ENCODE measurements at places on chromosomes 7 and 10.

GRCh38 chr7:20114468-20114867, 102.7 kb downstream of the MACC1 start:
- no peak for DNase-seq

DNA sequence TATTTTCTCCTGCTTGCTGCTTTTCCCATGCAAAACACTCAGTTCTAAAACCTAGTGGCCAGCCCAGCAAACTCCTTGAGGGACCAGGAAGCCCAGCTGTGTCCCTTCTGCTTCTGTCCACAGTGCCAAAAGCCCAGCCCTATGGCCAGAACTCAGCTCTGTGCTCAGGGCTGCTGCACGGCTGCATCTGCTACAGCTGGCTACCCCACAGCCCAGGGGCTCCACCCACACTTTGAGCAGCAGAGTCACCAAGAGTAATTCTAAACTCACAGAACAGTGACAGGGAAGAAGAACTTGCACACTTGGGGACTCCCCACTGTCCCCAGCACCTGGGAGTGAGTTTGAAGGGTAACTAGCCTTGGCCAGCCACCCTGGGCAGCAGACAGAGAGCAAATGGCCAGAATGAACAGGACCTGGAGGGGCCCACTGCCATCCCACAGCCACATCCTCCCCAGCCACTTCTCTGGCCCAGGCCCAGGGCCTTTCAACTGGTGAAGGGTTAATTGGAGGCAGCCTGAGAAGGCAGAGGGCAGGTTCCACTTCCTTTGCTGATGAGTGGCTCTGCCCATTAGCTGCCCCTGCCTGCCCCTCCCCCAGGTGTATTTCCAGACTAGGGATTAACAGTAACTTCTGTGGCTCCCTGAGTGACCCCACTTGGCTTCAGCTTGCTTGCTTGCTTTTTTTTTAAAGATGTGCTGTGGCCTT, 28.1 kb upstream of the TRIM8 start:
- no peak for DNase-seq

DNA sequence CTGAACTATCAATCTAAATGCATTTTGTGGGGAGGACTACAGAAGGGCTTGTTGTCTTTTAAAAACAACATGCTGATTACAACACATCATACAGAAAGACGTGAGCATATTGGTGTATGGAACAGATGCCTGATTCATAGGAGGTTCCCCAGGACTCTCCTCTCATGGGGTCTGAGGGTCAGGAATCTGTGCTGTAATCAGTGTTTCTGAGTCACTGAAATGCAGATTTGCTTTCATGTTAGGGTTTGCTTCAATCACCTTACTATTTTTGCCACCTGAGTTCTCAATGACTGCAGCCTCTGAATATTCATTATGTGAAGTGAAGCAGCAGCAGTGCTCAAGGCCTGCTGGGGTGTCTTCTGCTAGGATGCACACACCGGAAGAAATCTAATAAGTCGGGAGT, 550 bp upstream of the ANK3 start:
- DNase-seq: no peak

DNA sequence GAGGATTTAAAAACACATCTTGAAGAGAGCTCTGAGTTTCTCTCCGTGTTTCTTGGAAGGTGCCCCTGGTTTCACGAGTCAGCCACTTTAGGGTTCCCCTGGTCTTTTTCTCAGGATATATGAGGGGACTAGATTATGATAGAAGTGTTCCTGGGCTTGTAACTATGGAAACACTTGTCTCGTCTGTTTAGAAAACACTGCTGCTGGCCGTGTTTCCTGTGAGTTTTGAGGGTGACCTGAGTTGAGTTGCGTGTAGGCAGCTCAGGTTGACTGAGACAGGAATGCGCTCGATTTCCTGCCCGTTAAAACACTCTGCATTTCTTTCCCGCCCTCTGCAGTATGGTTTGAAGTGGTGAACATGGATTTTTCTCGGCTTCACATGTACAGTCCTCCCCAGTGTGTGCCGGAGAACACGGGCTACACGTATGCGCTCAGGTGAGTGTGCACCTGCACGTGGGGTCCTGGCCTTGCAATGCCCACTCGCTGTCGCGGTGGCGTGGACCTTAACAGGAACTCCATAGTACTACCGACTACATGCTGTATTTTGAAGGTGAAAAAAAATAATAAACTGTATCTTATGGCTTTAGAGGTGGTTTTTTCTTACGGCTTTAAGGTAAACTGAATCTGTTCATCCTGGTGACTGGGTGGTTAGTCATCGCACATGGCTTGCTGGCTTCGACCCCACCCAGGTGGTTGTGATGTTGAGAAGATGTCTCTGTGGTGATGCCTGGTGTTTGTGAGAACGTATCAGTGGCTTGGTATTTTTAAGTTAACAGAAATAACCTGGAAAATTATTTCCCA, at the start of gene SUN1:
TSS of gene SUN1 (plus strand) at position 310 of the 801 bp plus-strand sequence. CDS start at position 359, 49 bp downstream.
- peak; percentile 58 for DNase-seq

GRCh38 chr7:105105579-105105978, 91.6 kb downstream of the KMT2E start:
- no peak for DNase-seq

- DNase-seq: no peak
These were observed 265.6 kb downstream of the CCDC3 start for GRCh38 chr10:12735843-12736462.

DNA sequence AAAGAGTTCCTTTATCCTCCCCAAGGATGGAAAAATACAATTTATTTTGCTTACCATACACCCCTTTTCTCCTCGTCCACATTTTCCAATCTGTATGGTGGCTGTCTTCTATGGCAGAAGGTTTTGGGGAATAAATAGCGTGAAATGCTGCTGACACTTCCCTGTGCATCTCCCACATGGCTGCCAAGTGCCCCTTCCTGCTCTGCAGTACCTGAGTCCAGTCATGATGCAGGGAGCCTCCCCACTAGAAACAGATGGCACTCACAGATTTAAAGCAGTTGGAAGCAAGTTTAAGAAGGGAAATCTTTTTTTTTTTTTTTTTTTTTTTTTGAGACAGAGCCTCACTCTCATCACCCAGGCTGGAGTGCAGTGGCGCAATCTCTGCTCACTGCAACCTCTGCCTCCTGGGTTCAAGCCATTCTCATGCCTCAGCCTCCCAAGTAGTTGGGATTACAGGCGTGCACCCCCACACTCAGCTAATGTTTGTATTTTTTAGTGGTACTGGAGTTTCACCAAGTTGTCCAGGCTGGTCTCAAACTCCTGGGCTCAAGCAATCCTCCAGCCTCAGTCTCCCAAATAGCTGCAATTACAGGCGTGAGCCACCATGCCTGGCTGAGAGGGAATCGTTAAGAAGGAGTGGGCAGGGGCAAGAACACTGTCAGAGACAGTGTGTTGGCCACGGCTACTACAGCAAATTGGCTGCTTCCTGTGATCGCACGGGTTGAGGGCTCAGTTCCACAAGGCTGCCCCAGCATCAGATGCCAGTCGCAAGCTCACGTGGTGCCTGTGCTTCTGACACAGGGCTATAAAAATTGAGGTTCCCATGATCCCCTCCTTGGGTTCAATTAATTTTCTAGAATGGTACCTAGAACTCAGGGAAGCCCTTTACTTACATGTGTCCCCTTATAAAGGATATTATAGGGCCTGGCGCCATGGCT, 5.3 kb upstream of the PILRA start:
- DNase-seq: no peak

DNA sequence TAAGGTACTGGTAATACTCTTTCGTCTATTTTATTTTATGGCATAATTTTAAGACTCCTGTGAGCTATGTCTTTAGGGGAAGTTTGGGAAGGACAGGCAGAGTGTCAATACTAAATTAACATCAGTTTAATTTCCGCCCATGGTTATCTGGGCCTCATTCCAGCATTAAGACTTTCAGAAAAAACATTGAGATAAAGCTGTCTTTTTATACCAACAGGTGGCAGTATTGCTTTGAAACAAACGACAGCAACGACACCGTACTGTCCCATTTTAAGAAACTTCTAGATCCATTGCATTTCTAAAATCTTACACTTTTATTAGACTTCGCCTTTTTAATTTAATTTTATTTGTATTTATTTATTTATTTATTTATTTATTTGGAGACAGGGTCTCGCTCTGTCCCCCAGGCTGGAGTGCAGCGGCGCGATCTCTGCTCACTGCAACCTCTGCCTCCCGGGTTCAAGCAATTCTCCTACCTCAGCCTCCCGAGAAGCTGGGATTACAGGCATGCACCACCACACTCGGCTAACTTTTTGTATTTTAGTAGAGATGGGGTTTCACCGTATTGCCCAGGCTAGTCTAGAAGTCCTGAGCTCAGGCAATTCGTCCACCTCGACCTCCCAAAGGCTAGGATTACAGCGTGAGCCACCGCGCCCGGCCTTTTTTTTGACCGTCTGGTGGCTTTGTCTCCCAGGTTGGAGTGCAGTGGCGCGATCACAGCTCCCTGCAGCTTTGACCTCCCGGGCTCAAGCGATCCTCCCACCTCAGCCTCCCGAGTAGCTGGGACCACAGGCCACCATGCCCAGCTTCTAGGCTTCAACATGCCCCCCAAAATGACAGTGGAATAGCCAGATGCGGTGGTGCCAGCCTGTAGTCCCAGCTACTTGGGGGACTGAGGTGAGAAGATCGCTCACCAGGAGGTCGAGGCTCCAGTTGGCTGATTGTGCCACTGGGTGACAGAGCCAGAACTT, 78.7 kb upstream of the C1GALT1 start:
- DNase-seq: no peak

GRCh38 chr10:4191354-4191753, 406.3 kb upstream of the KLF6 start:
- DNase-seq: no peak

- DNase-seq: no peak
These were observed 144.3 kb downstream of the CDK14 start for GRCh38 chr7:90740386-90740785.

- DNase-seq: no peak
These were observed 190.2 kb upstream of the HGF start for GRCh38 chr7:81960026-81960425.

- peak; percentile 17 for DNase-seq
These were observed 7.1 kb upstream of the AMZ1 start for GRCh38 chr7:2680792-2681490.

DNA sequence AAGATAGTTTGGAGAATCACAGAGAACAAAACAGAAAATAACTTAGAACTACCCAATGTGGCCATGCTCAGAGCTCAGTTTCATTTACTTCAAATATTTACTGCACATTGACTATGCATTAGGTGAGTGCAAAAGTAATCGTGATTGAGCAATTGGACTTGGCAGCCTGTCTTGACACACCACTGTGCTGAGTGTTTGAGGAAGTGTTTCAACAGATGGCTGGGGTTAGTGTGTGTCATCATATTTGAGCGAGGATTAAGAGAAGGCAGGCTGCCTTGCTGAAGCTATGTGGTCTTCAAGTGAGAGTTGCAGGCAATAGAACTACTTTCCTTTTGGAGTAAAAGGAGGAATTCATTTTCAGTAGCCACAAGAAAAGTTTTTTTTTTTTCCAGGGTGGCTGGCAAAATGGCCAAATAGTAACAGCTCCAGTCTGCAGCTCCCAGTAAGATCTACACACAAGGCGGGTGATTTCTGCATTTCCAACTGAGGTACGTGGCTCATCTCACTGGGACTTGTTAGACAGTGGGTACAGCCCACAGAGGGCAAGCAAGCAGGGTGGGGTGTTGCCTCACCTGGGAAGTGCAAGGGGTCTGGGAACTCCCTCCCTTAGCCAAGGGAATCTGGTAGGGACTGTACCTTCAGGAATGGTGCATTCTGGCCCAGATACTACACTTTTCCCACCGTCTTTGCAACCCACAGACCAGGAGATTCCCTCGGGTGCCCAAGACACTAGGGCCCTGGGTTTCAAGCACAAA, 37.6 kb downstream of the AKR1C4 start:
- DNase-seq: no peak

DNA sequence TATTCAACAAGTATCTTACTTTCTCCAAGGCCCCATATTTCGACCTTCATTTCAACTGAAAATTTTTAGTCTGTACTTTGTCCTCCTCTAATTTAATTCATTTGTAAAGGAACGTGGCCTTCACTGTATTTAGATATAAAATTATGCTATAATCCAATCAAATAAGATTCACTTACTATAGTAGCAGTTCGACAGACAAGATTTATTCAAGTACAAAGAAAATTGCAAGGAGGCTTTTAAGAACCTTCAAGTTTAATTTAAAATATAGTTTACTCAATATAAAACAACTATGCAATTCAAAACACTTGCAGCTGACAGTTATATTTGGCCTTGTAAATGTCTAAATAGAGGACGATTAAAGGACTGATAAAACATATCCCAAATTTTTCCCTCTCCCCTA, 85.6 kb downstream of the RAPGEF5 start:
- no peak for DNase-seq

GRCh38 chr10:130215151-130215930, 79.2 kb downstream of the GLRX3 start:
- no peak for DNase-seq

GRCh38 chr10:79089632-79090031, 20.9 kb downstream of the ZMIZ1 start:
- DNase-seq: no peak

DNA sequence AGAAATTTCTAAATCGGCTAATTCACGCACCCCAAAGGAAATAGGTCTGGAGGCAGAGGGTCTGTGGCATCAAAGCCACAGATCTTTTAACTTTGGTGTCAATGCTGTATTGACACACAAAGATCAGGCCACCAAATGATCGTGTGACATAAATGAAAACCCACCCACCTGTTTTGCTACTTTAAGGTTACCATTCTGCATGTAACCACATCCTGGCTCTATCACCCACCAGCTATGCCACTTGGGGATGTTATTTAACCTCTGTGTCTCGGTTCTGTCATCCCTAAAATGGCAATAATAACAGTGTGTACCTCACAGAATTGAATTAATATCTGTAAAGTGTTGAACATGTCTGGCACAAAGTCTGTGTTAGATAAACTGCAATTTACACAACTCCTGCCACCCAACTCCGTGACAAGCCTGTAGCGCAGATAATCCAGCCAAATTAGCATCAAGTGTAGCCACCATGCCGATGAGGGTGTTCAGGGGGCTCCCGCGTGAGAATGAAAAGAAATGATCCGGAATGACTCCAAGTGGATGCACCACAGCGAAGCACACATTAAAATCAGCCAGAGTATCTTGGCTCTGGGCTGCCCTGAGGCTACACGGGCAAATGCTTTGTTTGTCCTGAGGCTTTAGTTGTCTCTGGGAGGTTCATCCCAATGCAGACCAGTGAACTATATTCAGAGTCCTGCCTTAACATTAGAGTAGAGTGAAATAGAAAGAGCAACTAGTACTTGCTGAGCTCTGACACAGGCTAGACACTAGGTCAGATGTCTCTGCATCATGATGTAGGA, 158.4 kb upstream of the NEBL start:
- DNase-seq: no peak
